ENCODE measurements at places on chromosomes 13 and 19. TPM values are rescaled to one million over a fixed set of nuclear protein-coding genes. Genes with fewer than 3 reads are reported as not detected.

Gene FBN3
- total RNA-seq: not detected

Gene SWSAP1
- 4.8 TPM for total RNA-seq

Gene SHISA7
- 0.03 TPM for total RNA-seq

Gene PIAS4
- total RNA-seq: 22.6 TPM

Gene DENND1C
- total RNA-seq: not detected

Gene PSPN
- total RNA-seq: 1.2 TPM

Gene PTGER1
- total RNA-seq: 0.45 TPM

Gene TYROBP
- total RNA-seq: not detected

Gene CDC42EP5
- 6.6 TPM for total RNA-seq

Gene GPR183
- not detected for total RNA-seq

Gene NRTN
- total RNA-seq: 1.1 TPM

Gene TINCR
- 0.24 TPM for total RNA-seq

Gene ZNF844
- 3.4 TPM for total RNA-seq

Gene SLITRK6
- total RNA-seq: 29.2 TPM

Gene PCDH17
- total RNA-seq: 8.1 TPM

Gene WASF3
- total RNA-seq: 4.8 TPM

Gene CYP2F1
- not detected for total RNA-seq

Gene VMAC
- 11.0 TPM for total RNA-seq

Gene ASPDH
- total RNA-seq: not detected

Gene S1PR5
- total RNA-seq: 1.9 TPM

Gene FUT1
- total RNA-seq: 3.2 TPM

Gene ADGRE3
- not detected for total RNA-seq

Gene HCN2
- total RNA-seq: 0.45 TPM

Gene ZGLP1
- 2.4 TPM for total RNA-seq

Gene PRR22
- total RNA-seq: 6.8 TPM

Gene PHLDB3
- total RNA-seq: 29.5 TPM

All from A375 (cell line).